ENCODE measurements at places on chromosomes 5 and 9.

DNA sequence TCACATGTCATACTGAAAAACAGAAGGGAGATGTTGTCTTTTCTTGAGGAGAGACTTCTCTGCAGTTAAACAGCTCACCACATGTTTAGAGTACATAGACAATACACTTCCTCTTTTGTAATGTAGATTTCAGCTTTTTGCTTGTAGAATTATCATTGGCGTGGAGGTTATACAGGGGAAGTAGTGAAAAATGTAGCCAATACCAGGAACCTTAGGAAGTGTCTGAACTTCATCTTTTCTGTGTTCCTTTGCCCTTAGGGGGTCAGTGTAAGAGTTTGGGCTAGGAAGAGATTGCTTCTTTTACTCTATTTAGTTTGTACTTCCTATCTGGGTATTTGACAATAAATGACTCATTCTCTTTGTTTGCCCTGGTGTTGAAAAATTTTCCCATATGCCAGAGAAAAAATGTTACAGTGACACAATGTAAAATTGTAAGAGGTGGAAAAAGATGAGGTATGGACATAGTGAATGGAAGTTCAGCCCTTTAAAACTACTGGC is 21.0 kb upstream of the CDKN2B start:
- DNase-seq, result no peak

GRCh38 chr5:125006011-125006685 is 259.7 kb upstream of the ZNF608 start:
- DNase-seq, result no peak

DNA sequence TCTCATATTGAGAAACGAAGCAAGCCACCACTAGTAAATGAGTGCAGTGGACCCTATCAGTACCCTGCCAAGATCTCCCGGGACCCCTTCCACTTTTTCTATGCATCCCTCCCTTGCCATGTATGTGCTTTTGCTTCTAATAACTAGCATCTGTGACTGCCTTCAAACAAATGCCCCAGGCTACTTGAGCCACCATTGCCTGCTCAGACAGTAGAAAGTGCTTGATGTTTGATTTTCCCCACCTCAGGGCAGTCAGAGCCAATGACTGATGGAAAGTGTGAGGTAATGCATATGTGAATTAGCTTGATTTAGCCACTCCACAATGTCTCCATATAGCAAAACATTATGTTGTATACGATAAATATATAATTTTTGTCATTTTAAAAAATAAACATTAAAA is 797.3 kb upstream of the ACO1 start:
- no peak for DNase-seq

GRCh38 chr9:123996731-123997421 is 14.7 kb upstream of the LHX2 start:
- DNase-seq, result peak; percentile 74

DNA sequence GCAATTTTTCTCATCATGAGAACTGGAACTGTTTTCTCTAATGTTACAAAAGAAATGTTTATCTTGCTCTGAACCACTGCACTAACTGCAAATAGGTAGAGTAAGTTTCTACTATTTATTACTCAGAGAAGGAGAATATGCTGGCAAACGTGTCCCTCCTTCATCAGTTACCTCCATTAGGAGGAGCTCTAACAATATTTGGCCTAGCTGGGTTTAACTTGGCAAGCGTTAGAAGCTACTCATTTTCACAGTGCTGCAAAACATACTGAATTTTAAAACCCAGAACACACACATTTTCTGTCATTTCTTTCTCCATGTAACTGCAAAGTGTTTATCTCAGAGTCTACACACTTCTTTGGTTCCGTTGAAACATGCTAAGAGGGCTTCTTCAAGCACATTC is 101.0 kb upstream of the GABRG2 start:
- DNase-seq, result no peak

GRCh38 chr5:110167384-110167783 is 477.7 kb downstream of the MAN2A1 start:
- DNase-seq, result no peak

GRCh38 chr5:138033386-138033808 is 518 bp upstream of the FAM13B start:
- DNase-seq, result no peak

GRCh38 chr5:13439430-13439829 is 505.1 kb downstream of the DNAH5 start:
- DNase-seq, result no peak

- DNase-seq, result no peak
Measured at GRCh38 chr5:66410122-66410521, 186.1 kb upstream of the MAST4 start.

- DNase-seq, result no peak
Measured at GRCh38 chr5:178509491-178510057, 80.6 kb downstream of the COL23A1 start.

GRCh38 chr9:32456564-32456963 is 69.4 kb downstream of the RIGI start:
- DNase-seq, result no peak

DNA sequence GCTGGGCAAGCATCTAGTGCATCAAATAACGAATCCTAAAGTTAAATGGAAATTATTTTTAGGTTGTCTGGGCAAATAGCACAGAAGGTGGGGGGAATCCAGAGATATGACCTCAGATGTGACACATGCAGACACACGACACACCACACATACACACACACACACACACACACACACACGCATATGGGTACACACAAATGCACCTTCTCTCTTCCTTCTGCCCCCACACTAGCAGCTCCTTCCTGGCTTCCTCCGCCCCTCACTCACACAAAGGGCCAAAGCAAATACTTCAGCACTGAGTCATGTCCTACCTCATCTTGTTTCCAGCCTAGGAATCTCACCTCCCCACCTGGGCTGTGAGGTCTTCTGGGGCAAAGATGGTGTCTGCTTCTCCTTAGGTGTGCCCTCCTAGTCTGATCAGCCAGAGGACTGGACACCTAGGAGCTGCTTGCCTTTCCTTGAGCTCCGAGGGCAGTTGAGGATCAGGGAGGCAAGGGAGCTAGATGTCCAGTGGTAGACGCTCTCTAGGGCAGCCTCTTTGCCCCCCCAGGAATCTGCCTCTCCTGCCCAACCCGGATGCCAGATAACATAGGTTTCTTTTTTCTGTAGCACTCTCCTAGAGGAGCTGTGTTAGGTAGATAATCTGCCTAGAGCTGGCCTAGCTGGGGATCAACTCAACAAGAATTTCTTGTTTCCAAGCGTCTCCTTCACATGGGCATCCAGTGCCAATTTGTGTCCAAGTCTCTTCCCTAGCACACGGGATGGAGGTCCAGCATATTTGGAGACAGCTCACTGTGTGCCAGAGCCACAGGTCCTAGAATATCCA is 14.3 kb upstream of the JADE2 start:
- DNase-seq, result peak; percentile 66

Data from stimulated activated naive CD8-positive, alpha-beta T cell treated with anti-CD3 and anti-CD28 coated beads, Interleukin-15, Interleukin-2, amounts not matched to agents 100 U/mL and 50 U/mL, for 24 hours (primary cell).